ENCODE measurements at places on chromosomes 12 and 14.

GRCh38 chr14:75939200-75939599 is 42.6 kb downstream of the TGFB3 start:
- DNase-seq, result no peak

DNA sequence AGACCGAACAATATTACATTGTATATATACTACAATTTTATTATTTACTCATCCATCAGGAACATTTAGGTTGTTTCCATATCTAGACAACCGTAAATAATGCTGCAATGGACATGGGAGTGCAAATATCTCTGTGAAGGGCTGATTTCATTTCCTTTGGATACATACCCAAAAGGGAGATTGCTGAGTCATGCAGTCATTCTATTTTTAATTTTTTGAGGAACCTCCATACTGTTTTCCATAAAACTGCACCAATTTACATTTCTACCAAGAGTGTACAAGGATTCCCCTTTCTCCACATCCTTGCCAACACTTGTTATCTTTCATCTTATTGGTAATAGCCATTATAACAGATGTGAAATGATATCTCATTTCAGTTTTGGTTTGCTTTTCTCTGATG is 84.7 kb downstream of the SLC41A2 start:
- DNase-seq, result no peak

- DNase-seq, result no peak
These were observed 214.7 kb upstream of the GARIN2 start for GRCh38 chr14:66974397-66975025.

DNA sequence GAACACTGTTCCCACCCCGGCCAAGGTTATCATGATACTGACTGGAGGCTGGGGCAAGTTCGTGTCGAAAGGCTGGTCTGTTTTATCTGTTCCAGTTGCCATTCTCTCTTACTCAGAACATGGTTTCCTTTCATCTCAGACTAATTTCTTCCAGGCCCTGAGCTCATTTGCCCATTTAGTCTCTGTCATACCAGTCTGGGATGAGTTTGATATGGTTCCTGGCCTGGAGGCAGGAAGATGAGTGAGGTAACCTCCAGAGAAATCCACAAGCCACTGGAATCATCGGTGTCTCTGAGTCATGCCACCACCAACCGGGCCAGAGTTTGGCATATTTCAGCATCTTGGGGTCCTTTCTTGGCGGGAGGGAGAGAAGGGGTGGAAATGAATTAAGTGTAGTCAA is 114.7 kb downstream of the NTF3 start:
- no peak for DNase-seq

- DNase-seq, result no peak
These were observed 100.4 kb downstream of the RFLNA start for GRCh38 chr12:124395284-124395752.

- DNase-seq, result no peak
These were observed 381.9 kb upstream of the GARIN6 start for GRCh38 chr12:99265648-99266047.

DNA sequence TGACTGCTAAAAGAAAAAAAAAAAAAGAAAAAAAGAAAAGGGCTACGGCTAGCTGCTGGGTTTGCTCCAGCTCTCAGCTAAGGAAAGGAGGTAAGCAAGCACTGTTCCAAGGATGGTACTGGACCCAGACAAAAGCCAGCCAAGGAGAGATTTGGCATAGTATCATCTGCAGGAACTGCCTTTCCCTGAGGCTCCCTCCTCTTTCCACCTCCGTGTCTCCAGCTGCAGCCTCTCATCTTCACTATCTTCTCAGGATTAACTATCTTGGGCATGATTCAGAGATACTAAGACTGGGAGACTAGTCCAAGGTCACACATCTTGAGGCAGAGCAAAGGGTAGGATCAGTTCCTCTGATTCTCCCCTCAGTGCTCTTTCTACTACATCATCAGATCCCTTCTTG is 6.0 kb downstream of the KITLG start:
- DNase-seq, result no peak

- peak; percentile 98 for DNase-seq
These were observed at the start of gene RPS6KL1 for GRCh38 chr14:74922752-74923401. RPS6KL1 (minus strand) TSS chr14:74923260; CDS start chr14:74921541, 1,719 bp downstream.

- no peak for DNase-seq
These were observed 18.5 kb downstream of the EMP1 start for GRCh38 chr12:13215056-13215455.

GRCh38 chr12:52494100-52494499 is 1.0 kb upstream of the KRT6A start:
- no peak for DNase-seq

DNA sequence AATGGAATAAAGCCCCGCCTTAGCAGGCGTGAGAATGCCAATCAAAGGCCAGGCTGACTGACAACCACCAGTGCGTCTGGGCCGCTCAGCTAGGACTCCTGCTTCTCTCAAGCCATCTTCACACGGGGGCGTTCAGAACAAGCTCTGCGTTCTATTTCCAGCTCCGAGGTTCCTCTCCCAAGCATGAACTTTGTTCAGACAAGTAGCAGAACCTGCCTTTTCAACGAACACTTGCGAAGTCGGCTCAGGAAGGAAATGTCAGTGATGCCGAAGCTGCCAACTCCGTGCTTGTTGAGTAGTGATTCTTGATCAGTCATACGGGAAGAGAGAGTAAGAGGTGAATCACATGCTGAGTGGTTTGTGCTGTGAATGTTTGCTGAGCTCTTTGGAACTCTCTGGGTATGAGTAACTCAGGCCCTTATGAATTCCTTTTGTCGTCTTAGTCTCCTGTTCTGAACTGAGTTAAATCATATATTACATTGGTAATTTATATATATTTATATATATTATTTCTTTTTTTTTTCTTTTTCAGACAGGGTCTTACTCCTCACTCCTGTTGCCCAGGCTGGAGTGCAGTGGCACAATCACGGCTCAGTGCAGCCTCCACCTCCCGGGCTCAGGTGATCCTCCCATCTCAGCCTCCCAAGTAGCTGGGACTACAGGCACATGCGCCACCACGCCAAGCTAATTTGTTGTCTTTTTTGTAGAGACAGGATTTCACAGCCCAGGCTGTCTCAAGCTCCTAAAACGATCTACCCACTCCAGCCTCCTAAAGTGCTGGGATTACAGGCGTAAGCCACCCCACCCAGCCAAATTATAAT is 29.4 kb upstream of the BCL7A start:
- DNase-seq, result no peak

DNA sequence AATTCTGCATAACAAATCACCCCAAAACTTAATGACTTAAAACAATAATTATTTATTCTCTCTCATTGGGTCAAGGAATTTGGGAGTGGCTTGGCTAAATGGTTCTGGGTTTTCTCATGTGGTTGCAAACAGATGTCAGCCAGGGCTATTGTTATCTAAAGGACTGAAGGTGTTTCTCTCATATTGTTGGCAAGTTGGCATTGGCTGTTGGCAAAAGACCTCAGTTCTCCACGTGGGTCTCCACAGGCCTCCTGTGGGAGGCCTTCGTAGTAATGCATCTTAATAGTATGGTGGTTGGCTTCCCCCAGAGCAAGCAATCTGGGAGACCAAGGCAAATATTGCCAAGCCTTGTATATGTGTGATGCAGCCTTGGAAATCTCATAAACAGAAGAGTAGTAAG is 14.4 kb downstream of the GALNT16 start:
- DNase-seq, result no peak

DNA sequence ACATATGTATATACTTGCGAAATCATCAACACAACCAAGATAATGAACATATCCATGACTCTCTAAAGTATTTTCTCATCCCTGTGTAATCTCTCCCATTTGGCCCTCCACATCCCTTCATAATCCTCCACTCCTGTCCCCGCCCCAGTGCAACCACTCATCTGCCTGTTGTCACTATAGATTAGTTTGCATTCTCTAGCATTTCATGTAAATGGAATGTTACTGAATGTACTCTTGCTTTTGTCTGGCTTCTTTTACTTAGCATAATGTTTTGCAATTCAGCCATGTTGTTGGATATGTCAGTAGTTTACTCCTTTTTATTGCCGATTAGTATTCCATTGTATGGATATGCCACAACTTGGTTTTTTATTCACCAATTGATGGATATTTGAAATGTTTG is 99.1 kb downstream of the BICD1 start:
- no peak for DNase-seq

GRCh38 chr14:52442166-52442565 is 110.1 kb downstream of the TXNDC16 start:
- no peak for DNase-seq

GRCh38 chr12:19382111-19382526 is 57.2 kb upstream of the AEBP2 start:
- no peak for DNase-seq

GRCh38 chr12:12927211-12928079 is 24.5 kb downstream of the GPRC5D start:
- peak; percentile 80 for DNase-seq

DNA sequence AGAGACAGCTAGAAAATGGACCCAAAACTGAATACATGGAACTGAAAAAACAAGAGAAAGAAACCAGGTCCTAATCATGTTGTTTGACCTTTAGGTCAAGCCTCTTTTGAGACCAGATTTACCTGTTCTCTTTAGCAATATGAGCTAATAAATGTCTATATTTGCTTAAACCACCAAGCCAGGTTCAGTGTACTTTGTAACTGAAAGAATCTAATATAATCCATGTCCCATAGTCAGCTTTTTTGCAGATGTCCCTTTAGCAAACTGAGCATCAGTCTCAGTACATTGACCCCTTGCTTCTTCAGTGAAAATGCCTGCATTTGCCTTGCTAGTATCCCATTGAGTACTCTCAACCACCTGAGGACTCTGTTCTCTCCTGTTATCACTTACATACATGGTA is 61.7 kb downstream of the PLCZ1 start:
- no peak for DNase-seq

DNA sequence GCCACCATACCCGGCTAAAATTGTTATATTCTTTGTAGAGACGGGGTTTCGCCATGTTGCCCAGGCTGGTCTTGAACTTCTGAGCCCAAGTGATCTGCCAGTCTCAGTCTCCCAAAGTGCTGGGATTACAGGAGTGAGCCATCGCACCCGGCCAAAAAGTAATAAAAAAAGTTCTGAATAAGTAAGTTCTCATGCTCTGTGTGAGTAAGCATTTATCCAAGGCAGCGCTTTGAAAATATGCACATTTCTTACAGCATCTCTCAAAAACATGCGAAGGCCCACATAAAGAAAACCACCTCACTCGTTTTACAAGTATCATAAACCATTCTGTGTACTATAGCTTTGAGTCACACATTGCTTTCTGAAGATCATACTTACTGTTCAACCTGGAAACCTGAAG is 8.6 kb downstream of the GIT2 start:
- no peak for DNase-seq

GRCh38 chr14:105490267-105490571 is 827 bp upstream of the TEDC1 start:
- DNase-seq, result no peak

- DNase-seq, result no peak
These were observed 210.1 kb upstream of the EEA1 start for GRCh38 chr12:93139028-93139665.

GRCh38 chr12:58064666-58065065 is 123.3 kb downstream of the ATP23 start:
- no peak for DNase-seq

- DNase-seq, result no peak
These were observed 93.8 kb downstream of the SLC38A6 start for GRCh38 chr14:61074852-61075251.

- no peak for DNase-seq
These were observed 7.6 kb upstream of the RNF34 start for GRCh38 chr12:121392325-121392716.

DNA sequence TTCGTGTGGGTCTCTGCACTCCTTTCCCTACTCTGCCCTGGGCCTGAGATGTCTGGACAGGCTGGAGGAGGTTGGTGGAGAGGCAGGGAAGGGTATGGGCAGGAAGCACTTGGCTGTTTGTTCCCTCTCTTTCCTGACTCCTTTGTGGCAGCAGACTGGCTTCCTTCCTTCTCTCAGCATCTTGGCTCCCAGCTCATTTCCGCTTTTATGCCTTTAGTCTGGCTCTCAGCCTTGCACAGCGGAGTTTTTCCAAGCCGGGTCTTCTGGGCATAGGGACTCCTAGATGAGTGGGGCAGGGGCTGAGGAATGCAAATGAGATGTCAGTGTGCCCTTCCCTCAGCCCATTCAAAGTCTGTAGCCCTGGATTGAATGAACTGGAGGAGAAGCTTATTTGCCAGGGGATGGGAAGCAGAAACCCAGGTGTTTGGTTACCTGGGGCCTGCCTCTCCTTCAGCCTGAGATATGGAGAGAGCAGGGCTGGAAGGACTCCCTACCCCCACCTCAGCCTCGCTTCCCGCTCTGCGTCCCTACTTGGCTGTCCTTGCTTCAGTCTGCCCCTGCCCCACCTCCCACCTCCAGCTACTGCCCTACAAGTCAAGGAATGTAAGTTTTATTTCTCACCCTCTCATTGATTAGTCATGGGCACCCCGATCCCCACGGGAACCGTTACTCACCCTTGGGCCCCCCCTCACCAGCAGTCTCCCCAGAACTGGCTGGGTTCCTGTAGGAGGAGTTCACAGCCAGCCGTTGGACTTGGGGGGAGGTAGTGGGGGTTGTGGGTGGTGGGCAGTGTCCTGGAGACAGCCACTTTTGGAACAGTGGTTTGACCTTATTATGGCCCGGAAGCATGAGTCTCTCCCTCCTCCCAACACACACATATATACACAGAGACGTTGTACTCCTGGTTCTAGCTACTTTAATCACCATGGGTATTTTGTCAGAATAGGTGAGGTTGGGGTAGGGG is 9.3 kb upstream of the ITGA5 start:
- DNase-seq, result no peak

DNA sequence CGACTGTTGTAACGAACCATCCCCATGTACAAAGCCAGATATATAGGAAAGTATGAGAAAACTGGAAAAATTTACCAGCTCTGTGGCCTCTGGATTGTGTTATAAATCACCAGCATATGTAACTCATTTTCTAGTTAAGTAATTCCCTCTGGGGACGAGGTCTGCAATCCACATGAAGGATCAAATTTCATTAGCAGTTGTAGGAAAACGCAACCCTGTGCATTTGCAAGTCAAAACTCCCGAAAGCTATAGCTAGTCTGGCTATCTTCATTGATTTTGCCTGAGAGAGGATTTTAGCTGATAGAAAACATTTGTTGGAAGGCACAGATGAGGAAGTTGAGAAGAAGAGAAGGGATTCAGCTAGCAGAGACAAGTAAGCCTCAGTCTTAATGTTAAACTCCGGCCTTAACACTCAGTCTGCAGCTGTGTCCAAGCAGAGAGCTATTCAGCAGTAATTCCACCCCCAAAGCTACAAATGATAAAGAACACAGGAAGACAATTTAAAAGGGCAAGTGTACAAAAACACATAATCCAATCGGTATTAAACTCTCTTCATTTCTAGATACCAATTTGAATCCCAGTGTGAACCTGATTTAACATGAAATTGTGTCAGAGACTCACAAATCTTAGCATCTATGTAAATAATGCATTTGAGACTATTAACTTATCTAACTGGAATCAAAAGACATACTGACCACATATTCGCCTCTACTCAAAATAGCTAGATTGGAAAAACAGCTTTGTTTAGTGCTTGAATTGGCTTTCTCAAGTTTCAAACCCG is 54.2 kb upstream of the CERS5 start:
- peak; percentile 46 for DNase-seq
